ENCODE measurements at places on chromosomes 12 and 14.

- DNase-seq = no peak
These were observed 1.6 kb downstream of the MARK3 start for GRCh38 chr14:103386713-103387329.

DNA sequence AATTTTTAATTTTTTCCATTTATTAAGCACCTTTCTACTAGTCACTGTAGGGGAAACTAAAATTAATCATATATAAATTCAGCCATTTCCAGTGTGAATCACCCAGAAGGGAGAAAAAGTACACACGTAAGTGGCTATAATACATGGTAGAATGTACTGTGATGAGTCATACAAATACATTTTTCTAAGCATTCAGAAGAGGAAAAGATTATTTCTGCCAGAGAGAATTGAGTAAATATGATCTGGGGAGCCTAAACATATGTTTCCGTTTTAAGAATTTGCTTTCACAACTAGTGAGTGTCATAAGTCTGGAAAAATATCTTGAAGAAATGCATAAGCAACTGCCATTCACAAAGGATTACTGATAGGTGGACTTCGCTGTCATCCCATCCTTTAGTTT, 102.8 kb downstream of the TGFB3 start:
- DNase-seq = no peak

GRCh38 chr12:94769047-94769420, 118.7 kb upstream of the TMCC3 start:
- no peak for DNase-seq

- no peak for DNase-seq
These were observed 6.3 kb upstream of the CDH24 start for GRCh38 chr14:23063601-23064000.

GRCh38 chr12:106999446-106999845, 12.5 kb upstream of the MTERF2 start:
- DNase-seq = no peak

DNA sequence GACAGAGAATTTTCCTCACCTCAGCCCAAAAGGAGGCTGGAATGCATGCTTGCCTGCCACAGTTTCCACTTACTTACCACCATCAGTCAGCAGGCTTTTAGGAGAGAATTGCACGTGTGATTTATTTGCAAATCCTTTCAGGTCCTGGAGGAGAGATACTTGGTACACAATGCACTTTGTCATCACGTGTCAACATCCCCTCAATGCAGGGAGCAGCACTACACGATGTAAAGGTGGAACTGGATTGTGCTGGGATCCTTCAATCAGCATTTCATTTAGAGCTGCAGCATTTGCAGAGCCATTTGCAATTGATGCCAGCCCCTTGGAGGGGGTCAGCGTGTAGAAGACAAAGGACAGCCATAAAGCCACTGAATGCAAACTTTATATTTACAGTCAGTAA, 218.1 kb downstream of the GLT1D1 start:
- DNase-seq = no peak

- DNase-seq = no peak
These were observed 184.9 kb downstream of the NRXN3 start for GRCh38 chr14:78355109-78355508.

Measured in SW 1271 (cell line).